Stimulated activated CD4-positive, alpha-beta T cell treated with anti-CD3 and anti-CD28 coated beads, TNF-alpha, amount 100 ng/mL, for 1 hour (primary cell): ENCODE measurements at places on chromosomes 3 and 15.

GRCh38 chr3:107208796-107209195, 168.4 kb upstream of the CCDC54 start:
- DNase-seq: no peak

DNA sequence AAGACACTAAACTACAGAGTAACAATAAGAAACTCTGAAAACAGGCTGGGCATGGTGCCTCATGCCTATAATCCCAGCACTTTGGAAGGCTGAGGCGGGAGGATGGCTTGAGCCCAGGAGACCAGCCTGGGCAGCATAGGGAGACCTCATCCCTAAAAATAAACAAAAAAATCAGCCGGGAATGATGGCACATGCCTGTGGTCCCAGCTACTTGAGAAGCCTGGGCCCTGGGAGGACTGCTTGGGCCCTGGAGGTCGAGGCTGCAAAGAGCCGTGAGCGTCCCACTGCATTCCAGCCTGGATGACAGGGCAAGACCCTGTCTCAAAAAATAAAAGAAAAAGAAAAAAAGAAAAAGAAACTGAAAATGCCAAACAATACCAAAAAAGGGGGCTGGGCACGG, 55.4 kb downstream of the TMCC1 start:
- no peak for DNase-seq

DNA sequence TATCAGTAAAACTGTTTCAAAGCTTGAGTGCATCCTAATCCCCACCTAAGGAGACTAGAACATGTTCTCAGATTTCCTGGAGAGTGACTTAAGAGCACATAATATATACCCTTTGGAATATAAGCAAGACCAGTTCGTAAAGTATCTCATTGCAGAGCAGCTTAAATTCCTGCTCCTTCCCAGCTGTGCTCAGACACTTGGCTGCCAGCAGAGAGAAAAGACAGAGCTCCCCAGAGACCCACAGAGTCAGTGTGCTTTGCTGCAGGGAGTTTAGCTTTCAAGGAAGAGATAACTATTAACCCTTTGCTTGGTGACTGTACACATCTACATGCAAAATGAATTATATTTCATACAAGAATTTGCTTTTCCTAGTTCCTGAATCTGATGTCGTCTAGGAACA, 338.1 kb upstream of the ARHGEF26 start:
- DNase-seq: no peak

- no peak for DNase-seq
These were observed 121.7 kb upstream of the TPM1 start for GRCh38 chr15:62920682-62921502.

DNA sequence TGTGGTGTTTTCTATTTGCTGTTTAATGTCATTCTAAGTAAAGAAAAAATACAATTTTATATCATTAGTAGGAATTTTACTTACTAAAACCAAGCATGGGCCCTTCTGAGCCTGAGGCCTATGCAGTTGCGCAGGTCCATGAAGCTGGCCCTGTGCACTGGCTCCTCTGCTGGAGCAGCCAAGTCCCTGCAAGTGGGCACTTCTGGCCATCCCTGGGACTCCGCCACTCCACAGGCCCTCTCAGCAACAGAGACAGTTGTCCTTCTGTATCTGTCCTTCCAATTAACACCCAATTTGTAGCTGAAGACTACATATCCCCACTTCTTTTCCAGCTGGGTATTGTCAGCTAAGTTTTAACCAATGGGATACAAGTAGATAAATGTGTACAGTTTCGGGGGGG, 49.9 kb upstream of the RYK start:
- DNase-seq: no peak

DNA sequence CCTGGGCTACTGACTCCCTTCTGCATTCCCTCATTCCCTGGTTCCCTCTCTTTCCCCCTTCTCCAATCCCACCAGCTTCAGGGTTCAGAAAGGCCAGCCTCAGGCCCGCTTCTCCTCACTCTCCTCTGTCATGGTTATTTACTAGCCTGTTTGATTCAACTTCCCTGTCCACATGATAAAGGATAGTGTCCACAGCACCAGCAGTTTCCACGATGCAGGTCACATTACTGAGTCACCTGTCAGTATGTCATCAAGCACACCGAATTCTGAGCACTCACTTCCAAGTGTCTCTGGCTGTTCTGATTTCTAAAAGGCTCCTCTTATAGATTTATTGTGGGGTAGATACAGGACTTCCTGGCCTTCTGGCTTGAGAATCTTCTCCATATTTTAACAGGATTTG, 96.6 kb upstream of the CTNNB1 start:
- no peak for DNase-seq

DNA sequence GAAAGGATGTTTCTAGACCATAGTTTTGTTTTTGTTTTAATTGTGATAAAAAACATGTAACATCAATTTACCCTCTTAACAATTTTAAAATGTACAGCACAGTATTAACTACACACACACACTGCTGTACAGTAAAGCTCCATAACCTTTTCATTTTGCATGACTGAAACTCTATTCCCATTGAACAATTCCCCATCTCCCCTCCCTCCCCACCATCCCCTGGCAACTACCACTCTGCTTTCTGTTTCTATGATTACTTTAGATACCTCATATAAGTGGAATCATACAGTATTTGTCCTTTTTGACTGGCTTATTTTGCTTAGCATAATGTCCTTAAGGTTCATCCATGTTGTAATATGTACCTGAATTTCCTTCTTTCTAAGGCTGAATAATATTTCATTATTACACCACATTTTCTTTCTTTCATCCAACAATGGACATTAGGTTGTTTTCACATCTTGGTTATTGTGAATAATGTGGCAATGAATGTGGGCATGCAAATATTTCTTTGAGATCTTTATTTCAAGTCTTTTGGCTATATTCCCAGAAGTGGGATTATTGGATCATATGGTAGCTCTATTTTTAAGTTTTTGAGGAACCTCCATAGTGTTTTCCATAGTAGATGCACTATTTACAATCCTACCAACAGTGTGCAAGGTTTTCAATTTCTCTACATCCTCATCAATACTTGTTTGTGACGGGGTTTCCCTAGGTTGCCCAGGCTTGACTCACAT, 10.7 kb downstream of the CHST14 start:
- DNase-seq: no peak

DNA sequence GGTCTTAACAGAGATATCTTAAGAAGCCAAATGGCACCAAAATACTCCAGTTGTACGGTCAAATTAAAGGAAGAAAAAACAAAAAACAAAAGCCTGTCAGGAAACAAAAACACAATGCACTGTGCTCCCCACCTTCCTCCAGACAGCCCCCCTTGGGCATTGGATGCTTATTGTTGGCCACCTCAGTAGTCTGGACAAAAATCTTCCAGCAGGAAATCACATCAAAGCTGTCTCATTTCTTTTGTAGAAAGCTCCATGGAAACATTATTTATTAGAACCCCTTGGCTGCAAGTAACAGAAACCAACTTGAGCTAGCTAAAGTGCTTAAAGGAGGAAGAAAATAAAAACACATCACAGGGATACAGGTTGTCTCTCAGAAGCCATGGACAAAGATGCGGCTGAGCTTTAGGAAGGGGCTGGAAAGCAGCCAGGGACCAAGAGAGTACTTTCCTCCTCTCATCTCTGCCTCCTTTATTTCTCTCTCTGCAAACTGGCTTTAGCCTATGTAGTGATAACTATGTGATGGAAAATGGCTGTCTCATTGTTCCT, 651.5 kb upstream of the ADAMTS9 start:
- DNase-seq: no peak

GRCh38 chr15:62779036-62779770, 263.3 kb upstream of the TPM1 start:
- no peak for DNase-seq

DNA sequence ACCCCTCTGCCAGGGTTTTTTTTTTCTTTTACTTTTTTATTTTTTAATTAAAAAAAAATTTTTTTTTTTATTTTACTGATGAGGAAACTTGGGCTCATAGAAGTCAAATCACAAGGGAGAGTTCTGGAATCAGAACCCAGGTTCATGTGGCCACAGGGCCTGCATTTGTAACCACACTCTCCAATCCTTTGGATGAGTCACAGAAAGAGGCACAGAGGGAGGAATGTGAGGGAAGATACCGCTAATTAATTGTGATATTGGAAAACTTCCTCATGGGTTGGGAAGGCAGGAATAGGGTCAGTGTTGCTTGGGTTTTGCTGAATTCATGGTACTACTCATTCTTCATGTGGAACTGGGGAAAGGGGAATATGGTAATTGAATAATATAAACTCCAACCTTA, 132.9 kb upstream of the SLC6A11 start:
- no peak for DNase-seq

DNA sequence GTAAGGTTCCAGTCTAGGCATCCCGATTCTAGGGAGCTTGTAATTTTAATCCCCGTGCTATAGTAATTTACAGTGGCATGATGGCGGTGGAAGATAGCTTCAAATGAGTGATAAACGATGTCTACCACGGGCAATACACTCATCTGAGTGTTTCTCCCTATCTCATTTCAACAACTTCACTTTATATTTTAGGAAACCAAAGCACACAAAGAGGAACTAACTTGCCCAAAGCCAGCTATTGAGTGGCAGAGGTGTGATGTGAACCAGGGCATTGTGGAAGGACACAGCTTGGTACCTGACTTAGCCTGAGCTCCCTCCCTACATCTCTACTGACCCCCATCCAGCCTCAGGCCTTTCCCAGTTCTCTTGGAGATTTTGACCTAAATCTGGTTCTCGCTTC, 16.9 kb upstream of the FILIP1L start:
- DNase-seq: no peak

- DNase-seq: no peak
These were observed 3.1 kb upstream of the MAN2C1 start for GRCh38 chr15:75371486-75371885.

GRCh38 chr15:23897091-23897490, 210.0 kb upstream of the NDN start:
- DNase-seq: no peak

GRCh38 chr15:90895571-90896117, 7.5 kb upstream of the MAN2A2 start:
- DNase-seq: no peak

DNA sequence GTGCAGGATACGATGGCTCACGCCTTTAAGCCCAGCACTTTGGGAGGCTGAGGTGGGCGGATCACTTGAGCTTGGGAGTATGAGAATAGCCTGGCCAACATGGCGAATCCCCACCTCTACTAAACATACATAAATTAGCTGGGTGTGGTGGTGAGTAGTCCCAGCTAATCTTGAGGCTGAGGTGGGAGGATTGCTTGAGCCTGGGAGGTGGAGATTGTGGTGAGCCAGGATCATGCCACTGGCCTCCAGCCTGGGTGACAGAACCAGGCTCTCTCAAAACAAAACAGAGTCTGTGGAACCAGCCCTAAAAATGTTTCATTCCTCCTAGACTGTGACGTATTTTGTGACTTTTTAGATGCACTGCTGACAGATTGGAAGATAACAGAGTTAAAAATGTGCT, 34.3 kb upstream of the RAD51 start:
- no peak for DNase-seq

GRCh38 chr15:20658024-20658423, 116.4 kb upstream of the GOLGA6L6 start:
- no peak for DNase-seq

DNA sequence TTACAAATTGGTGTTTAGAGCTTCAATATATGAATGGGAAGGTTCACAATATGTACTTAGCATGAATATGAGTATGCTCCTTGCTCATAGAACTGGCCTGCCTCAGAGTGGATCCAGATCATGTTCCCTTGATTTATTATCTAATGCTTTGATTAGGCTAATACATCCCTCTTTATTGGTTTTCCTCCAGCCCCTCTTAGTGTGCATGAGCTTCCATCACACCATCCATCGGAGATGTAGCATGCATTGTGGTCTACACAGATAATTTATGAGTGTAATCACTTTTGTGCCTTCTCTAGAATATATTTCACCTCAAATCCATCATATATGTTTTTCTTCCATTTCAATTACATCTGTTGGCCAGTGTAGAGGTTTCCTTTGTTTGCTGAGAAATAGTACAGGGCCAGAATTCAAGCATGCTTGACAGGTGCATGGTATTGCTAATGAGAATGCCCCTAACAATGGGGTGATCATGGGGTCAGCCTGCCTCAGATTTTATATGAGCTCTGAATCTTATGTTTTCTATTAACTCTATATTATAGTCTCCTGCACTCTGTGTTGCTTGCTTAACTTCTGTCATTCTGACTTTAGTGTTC, 786.4 kb upstream of the ARPP21 start:
- DNase-seq: no peak

DNA sequence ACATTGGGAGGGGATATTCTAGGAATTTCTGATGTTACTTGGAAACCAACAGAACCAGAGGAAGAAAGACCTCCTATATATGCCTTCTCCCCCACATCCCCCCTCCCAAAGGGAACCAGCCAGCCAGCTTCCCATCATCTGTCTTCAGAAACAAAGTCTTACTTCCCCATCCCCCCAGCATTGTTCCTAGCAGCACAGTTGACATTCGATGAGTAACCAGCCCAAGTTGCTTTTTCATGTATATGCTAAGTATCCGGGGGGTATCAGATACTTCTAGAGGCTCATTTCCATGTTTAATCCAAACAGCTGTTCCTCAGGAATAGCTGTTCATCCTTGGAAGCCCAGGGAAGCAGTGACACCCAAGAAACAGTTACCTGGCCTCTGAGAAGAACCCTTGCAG, 16.0 kb downstream of the RMDN3 start:
- no peak for DNase-seq

DNA sequence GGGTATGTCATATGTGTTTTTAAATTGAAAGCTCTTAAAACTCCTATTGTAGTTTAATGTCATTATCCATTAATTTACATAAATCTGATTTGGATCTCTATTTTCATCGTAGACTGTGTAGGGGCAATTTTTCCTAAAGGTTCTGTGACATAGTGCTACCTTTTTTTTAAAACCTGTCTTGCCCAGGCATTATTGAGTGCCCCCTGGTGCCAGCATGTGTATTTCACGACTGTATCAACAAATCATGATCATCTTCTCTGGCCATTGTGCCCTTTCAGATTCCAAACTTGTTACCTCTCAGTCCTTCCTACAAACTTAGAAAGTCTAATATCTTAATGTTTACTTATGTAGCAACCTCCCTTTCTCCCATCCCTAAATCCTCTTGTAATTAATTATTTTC, 97.2 kb upstream of the FLNB start:
- no peak for DNase-seq

DNA sequence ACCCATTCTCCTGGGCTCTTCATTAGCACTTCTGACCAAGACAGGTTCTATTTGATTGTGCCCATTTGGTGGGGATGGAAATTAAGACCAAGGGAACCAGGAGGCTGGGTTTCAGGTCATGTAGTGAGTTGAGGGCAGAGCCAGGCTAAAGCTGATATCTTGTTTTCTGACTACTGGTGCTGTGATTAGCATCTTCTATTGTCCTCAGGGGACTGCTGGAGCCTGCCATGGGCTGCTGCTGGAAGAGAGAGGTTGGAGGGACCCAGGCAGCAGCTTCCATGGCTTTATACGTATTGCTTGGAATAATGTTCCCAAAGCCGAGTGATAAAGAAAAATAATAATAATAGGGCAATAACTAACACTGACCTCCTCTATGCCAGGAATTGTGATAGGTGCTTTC, 211.4 kb upstream of the ROPN1 start:
- no peak for DNase-seq

GRCh38 chr3:40985195-40985594, 214.1 kb upstream of the CTNNB1 start:
- DNase-seq: no peak
